ENCODE measurements at places on chromosomes 7 and 10.

DNA sequence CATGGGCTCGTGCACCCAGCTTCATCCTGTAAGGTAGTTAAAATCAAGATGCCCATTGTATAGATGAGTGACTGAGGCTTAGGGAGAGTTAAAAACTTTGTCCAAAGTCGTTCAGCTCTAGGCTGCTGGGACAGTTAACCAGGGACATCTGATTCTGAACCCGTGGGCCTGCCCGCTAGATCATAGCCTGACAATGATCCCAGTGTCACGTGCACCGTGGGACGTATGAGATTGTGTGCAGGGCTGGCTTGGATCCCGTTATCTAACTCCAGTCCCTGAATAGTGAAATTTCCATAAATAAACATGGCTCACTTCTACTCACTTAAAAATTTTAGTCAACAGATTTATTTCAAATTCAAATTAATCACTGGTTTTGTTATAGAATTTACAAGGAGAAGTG lies 24.9 kb downstream of the C10orf120 start:
- DNase-seq: no peak

GRCh38 chr7:101185258-101185839 lies 5.3 kb upstream of the NAT16 start:
- no peak for DNase-seq

DNA sequence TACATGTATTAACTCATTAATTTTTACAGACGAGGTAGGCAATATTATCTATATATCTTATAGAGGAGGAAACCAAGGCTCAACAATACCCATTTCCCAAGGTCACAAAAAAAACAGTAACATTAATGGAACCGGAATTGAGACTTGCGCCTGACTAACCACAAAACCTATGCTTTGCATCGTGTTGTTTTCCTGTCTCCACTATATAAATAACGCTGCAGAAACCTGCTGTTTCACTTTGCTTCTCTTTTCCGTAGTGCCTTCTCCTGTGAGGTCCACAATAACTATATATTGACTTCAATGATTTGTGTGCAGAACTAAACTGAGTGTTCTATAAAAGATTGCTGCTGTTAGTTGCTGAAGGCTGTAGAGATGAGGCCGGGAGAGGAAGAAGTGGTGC lies 97.7 kb upstream of the RPA3 start:
- no peak for DNase-seq

- no peak for DNase-seq
Observed at GRCh38 chr7:42180806-42181205, 56.2 kb downstream of the GLI3 start.

DNA sequence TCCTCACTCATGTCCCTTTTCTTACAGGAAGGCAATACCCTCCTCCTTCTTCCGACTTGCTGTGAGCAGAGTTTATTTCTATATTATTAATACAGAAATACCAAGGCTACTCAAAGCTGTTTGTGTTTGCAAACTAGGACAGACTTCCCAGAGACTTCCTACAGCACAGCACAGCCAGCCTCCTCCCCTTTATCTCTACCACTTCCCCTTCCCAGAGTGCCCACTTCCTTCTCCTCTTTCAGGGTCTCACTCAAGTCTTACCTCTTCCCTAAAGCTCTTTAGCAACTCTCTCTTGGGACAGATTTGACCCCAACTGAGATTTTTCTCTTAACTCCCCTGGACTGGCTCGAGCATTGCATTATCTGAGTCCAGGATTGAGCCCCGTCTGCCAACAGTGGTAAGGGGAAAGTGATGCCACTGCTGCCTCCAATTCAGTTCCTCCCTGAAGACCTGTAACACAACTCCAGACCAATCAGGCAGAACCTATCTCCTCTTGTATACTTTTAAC lies 5.5 kb upstream of the LRGUK start:
- no peak for DNase-seq

DNA sequence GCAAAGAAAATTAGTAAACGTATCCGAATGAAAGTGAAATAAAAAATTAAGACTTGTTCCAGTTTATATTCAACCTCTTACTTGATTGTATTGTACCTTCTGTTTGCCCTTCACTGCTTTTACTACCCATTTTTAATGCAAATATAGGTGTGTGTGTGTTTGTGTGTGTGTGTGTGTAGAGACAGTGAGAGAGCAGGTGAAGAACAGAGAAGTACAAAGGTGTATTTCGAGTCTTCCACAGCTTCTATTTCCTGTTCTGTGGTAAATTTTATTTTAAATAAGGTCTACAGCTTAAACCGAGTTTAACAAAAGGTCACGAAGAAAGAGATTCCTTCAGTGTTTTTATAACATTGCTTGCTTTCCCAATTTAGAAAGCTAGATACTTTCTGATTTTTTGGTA lies 12.7 kb upstream of the SVIL start:
- no peak for DNase-seq

GRCh38 chr10:21757185-21757901 lies 223.3 kb downstream of the MLLT10 start:
- DNase-seq: no peak

DNA sequence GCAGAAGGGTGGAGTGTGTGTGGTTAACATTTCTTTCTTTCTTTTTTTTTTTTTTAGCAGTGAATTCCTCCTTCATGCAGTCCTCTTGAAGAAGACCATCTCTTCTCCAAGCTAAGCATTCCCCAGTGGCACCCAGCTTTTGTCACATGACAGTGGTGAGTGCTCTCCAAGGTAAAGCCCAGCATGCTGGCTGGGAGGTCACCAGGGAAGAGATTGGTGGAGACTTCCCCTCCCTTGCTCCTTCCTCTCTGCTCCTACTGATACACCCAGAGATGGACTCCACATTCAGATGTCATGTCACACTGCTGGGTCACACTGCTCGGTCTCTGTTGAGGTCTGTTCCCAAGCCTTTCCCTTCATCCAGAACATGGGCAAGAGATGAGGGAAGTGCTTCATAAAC lies 55.3 kb downstream of the FRMPD2 start:
- DNase-seq: no peak

DNA sequence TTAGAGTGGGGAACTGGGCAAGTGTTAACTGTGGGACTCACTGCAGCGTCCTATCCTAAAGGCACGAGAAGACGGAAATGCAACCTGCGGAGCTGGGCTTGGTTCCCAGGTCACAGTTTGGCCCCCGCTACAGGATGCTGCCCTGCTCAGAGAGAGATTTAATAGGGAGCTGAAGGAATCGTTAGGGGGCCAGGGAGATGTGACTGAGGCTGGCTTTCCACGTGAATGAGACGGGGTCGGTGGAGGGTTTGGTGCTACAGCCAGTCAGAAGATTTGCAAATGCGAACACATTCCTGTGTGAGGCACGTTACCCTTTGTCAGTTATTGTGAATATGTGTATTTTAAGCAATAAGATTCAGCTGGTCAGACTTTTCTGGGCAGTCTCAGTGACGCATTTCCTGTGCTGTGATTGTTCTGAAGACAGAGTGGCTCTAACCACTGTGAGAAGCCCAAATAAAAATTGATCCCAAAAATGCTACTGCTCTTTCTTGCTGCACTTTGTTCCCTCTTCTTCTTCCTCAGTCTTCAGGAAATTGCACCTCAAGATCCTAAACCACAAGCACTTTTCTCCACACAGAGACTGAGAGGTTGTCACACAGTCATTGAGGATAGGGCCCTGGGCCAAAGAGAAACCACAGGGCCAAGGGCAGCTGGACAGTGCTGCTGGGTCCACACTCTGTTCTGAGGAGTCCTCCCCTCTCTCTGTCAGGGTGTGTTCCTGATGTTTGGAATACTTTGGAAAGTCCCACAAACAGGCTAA lies 21.2 kb downstream of the CYP17A1 start:
- DNase-seq: peak; percentile 66

- DNase-seq: no peak
Observed at GRCh38 chr10:121919666-121920065, 8.2 kb downstream of the ATE1 start.

GRCh38 chr7:73742338-73742752 lies 3.7 kb upstream of the ABHD11 start:
- DNase-seq: no peak

DNA sequence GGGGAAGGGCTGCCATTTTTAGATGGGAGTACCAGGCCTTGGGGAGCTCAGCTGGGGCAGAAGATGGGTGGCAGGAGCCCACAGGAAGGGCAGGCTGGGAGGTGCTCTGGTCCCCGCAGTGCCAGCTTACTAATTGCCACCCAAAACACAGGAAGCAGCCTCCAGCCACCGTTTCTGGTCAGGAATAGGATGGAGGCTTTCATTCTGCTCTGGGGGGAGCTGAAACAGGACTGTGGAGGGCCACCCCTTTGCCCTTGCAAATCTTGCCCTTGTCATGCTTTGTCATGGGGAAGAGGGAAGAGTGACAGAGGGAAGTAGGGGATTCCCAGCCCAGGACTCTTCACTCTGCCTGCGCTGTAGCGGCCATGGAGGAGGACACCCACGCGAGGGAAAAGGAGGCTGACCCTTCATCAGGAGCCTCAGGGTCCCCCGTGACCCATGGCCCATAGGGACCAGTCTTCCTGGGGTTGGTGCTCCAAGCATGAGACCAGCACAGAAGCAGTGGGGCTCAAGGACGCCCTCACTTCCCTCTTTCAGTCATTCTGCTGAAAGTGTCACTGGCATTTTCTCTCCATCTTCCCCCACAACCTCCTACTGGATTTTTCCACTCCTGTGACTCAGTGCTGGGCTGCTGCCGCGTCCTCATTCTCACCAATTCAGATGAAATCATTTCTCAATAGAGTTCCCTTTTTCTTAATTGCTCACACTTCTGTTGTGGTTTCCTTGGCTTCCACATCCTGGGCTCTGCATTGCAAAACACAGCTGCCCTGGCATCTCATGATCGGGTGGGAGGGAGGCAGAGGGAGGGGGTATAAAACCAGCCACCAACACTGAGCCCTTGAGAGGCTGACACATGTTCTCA lies 61.9 kb downstream of the MKI67 start:
- peak; percentile 79 for DNase-seq

GRCh38 chr10:69089638-69090599 lies 2.0 kb downstream of the SRGN start:
- DNase-seq: peak; percentile 24

GRCh38 chr7:154440058-154440457 lies 387.9 kb downstream of the DPP6 start:
- no peak for DNase-seq

GRCh38 chr10:43040482-43041256 lies 36.2 kb upstream of the RET start:
- peak; percentile 70 for DNase-seq

DNA sequence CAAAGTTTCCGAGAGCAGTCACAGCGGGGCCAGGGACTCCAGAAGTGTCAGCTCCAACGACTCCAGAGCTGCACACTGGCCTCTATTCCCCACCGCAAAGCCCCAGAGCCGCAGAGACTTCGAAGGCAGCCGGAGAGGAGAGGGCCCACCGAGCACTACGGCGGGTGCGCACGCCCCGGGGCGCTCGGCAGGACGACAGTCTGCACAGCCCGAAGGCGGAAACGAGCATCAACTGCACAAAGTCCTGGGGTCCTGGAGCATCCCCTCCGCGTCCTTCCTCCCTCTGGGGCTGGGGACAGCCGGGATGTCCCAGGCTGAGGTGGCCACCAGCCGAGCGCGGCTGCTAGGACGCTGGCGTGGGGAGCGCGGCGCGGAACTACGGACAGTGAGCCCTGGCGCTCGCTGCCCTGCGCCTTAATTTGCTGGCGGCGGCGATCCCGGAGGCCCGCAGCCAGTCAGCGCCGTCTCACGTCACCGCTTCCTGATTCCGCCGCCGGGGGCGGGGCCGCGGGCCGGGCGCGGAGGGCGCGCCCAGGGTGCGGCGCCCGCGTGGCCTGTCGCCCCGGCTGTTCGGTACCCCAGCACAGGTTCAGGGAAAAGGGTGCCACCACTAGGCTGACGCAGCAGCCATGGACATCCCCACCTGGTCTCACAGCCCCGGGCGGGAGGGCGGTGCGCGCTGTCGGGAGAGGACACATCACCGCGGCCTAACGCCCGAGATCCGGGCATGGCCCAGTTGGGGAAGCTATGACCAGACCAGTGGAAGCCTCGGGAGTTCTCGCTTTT lies at the start of gene TBX20:
TSS of gene TBX20 (minus strand) at position 391 of the 786 bp plus-strand sequence. CDS start 480 bp downstream, outside the sequence.
- DNase-seq: no peak

- no peak for DNase-seq
Observed at GRCh38 chr10:49394933-49395740, 752 bp downstream of the DRGX start.

- no peak for DNase-seq
Observed at GRCh38 chr10:106935978-106936451, 228.5 kb downstream of the SORCS1 start.

- DNase-seq: no peak
Observed at GRCh38 chr7:48389977-48390376, 218.7 kb downstream of the ABCA13 start.

DNA sequence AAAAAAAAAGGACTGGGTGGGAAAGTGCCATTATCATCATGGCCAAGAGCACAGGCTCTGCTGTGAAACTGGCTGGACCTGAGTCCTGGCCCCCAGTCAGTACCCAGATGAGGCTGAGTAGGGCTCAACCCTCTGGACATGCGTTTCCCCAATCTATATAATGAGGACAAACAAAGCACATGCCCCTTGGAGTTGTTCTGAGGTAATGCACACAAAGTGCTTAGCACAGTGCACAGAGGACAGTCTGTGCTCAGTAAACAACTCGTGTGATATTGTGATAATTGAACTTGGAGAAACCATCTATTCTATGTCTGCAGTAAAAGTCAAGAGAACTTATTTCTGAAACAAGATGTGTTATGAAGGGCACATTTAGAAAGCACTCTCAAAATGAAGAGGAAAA lies 138.8 kb downstream of the KCNMA1 start:
- no peak for DNase-seq

DNA sequence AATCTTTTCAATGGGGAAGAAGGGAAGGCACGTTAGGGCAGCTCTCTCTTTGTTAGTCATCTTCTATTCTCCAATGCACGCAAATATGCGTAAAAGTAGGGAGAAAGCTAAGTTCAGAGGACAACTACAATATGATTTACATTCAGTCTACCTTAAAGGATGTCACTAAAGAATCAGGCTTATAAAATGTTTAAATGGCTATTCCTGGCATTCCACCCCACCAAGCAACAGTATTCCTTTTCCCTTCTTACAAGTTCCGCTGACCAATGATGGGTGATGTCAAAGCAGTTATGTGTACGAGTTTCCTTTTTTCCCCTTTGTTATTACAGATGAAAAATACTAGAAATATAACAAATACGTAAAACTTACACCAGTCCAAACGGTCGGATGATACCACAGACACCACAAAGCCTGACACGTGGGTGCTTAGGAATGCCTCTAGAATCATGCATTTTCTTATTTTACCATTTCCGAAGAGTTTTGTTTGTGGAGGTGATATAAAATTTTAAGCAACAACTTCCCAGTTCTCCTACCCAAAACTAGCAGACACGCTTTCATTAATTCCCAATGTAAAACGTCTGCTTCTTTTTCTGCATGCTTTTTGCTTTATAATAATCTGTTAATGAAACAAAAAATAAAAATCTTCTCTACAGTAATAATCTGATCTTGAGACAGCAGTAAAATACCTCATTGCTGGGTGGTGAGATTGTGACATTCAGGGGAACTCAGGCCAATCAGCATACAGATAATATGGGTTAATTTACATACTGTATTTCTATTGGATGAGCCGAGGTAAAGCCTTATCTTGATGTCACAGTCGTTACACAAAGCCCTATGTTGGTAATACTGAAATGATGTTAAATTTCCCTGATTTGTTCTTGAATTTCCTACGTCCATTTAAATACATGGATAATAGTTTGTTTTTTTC lies 708 bp upstream of the GPR85 start:
- no peak for DNase-seq
